ENCODE measurements at places on chromosomes 5 and 9.
A peak's percentile ranks its signal among the peaks of the same experiment; 100 is the strongest.

- DNase-seq, result no peak
Measured at GRCh38 chr5:175689147-175689991, 31.5 kb downstream of the HRH2 start.

- DNase-seq, result peak; percentile 46
Measured at GRCh38 chr9:79233542-79233941, 338.2 kb upstream of the TLE4 start.

DNA sequence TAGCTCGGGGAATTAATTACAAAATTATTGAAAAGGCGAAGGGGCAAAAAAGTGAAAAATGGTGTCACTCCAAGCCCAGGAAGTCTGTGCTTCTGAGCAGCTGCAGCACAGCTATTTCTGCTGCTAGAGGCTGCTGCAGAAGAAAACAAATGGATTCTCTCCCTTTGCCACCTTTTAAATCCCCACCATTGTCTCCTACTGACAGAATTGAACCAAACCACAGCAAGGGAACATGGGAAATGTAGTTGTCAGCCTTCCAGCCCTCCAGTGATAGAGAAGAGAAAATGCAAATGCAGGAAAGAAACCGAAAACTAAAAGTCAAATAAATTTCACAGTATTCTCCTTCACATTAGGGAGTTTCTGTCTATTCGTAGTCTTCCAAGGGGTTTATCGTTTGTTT, 33.4 kb upstream of the CDC42SE2 start:
- DNase-seq, result no peak

- DNase-seq, result no peak
Measured at GRCh38 chr5:180380856-180381255, 27.7 kb upstream of the GFPT2 start.

GRCh38 chr5:31964007-31964360, 210.1 kb downstream of the GOLPH3 start:
- no peak for DNase-seq

DNA sequence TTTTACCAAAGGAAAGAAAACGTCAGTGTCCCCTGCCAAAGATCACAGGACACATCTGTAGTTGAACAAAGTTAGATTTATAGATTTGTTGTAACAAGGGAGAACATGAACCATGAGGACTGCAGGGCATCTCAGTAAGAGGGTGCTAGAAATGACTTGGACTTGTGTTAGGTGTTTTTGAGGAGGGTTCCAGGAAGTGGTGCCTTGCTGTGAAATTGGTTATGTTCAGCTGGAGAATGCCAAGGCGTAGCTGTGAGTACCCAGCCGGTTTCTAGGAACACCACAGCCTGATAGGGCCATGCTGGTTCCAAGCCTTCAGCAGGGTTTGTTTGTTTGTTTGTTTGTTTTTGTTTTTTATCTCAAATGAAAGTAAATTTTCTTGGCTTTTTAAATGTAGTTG, 5.3 kb downstream of the SPEF2 start:
- no peak for DNase-seq

DNA sequence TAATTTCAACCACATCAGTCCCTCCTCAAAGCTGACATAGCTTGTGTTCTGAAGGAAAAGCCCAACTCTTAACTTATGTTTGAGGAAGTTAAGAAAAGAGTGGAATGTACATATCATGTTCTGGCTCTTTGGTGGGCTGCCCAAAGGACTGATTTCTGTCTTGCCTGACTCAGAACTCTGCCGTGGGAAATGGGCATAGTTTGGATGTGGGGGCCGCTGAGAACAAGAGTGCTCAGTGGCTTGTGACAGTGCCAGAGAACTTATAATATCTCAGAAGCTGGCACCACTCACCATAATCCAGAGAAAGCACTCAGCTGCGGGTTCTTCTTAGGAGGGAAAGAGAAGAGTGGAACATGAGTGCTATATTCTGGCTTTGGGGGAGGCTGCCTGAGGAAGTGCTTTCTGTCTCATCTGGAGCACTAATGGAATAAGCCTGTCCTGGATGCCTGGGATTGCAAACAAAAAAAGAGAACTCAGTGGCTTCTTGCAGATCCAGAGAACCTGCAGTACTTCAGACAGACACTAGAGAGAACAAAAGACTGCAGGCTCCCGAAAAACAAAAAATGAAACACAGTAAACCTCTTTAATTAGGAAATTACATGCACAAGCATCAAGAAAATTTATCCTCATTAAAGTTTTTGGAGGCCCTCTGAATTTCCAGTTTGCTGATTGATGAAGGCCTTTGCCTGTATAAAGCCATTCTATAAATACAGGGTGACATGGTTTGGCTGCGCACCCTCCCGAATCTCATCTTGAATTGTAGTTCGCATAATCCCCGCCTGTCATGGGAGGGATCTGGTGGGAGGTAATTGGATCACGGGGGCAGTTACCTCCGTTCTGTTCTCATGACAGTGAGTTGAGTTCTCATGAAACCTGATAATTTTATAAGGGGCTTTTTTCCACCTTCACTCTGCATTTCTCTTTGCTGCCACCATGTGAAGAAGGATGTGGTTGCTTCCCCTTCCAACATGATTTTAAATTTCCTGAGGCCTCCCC, 207.0 kb downstream of the DMAC1 start:
- no peak for DNase-seq

DNA sequence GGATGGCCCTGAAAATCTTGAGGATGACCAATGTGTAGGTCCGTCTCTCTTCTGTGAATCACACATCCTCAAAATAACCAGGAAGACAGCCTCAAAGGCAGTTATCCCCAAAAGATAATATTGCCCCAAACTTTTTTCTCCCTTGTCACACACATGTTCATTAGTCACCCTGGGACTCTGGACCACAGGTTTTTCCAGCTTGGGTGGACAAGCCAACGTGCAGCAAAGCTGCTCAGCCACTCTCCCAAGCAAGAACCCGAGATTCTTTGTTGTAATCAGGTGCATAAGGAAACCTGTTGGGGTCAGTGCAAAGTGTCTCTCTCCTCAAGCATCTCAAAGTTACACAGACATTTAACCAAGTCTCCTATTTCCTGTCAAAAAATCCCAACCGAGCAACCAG, 196.6 kb downstream of the GNA14 start:
- peak; percentile 76 for DNase-seq
